ENCODE measurements at places on chromosomes 11 and 22.
A peak's percentile ranks its signal among the peaks of the same experiment; 100 is the strongest.

DNA sequence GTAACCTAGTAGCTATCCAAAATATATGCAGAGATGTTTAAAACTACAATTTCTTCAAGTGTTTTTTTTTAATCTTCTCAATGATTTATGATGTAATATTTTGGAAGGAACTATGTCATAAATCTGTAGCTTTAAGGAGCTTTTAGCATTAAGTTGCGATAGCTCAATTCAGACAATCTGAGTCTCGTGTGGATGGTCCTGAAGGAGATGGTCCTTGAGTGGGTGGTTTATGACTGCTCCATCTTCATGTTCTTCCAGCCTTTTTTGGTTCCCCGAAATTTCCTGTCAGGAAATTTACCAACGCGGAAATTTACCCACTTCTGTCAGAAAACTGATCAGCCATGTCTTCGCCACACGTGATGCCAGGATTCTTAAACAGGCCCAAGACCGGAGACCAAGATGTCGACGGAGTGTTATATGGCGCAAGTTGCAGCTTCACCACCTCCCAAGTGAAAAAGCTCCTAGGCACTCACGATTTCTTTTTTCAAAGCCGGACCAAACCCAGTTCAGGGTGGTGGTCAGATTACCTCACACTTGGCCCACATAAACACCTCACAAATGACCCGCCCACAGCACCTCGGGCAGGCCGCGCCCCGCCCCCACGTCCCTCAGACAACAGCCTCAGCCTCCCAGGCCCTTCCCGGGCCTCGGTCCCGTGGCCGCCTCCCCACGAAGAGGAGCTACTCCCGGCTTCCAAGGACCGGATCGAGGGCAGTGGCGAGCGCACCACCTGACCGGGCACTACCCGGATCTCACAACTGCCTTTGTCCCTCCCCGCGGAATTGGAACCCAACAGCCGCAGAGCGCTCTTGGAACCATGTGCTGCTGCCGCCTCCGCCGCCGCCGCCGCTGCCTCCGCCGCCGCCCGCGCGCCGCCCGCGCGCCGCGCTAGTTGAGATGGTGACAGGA, at the start of gene MORC2:
MORC2 (minus strand) TSS at position 760 of the 909 bp plus-strand sequence. CDS start 885 bp downstream, outside the sequence.
- peak; percentile 27 for DNase-seq

GRCh38 chr11:133927690-133928627, 28.8 kb downstream of the IGSF9B start:
- DNase-seq = peak; percentile 81

DNA sequence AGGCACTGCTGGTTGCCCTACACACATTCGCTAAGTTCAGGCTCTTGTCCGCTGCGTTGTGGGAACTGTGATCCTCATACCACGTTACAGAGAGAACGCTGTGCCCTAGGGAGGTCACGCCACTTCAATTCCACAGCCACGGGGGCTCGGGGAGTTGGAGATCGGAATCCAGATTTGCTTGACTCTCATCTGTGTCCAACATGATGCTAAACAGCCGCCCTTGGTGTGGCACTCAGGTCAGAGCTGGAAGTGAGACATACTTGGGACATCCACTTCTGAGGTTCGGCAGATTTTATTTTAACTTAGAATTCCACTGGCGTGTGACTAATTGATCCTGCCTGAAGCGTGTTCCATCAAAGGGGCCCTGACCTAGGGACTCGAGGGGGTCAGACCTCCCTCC, 41.7 kb downstream of the RIBC2 start:
- DNase-seq = no peak

DNA sequence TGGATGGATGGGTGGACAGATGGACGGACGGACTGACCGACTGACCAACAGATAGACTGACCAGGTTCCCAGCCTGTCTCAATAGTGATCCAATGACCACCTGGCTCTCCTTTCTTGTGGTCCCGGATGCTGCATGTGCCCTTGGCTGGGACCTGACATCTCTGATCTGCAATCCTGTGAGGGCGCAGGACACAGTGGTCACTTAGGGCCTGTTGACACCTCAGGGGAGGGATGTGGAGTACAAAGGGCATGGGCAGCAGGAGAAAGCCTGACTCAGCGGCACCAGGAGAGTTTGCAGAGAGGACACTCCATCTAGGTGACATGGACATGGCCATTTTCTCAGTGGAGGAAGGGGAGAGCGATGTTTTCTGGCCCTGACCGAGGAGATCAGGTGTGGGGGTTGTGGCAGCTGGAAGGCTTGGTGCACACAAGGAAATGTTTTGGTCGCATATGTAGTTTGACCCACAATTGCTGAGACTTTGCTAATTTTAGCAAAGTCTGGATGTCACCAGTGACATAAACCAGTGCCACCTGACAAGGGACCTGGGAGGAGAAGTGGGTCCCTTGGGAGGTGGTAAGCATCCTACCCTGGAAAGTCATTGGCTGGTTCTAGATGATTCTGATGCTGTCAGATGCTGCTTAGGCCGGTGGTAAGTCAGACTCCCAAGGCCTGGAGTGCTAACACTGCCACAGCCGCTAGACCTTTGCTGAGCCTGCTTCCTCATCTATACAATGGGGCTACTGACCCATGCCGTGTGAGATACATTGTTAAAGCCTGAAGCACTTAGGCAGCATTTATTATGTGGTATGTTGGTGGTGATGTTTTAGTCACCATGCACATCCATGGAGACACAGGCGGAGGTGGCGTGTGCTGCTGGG, 50.7 kb downstream of the CD82 start:
- no peak for DNase-seq

DNA sequence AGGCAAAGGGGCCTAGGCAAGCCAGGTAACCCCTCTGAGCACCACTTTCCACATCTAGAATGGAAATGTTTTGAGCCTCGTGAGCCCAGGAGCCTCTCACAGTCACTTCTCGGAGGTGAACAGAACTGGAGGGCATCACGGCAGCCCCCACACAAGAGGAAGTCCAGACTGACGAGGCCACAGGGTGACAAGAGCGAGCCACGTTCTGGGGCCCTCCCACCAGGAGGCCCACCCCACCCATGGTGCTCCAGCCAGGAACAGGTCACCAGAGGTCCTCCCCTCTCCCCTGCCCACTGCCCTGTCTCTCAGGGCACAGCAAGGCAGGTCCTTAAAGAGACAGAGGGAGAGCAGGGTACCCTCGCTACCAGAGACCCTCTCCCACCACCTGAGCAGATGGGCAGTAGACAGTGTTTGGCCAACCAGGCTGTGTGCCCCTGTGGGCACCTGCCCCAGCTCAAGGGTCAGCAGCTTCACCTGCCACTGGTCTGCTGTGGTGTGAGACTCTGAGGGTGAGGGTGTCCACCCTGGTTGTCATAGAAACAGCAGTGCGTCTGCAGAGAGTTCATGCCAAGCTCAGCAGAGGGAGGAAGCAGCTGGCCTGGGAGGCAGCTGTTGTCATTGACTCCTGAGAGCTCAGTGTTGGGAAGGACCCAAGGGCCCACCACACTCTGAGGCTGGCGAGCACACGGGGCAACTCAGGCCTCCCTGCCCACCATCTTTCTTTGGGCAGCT, 31.4 kb downstream of the RSPH14 start:
- DNase-seq = peak; percentile 43

DNA sequence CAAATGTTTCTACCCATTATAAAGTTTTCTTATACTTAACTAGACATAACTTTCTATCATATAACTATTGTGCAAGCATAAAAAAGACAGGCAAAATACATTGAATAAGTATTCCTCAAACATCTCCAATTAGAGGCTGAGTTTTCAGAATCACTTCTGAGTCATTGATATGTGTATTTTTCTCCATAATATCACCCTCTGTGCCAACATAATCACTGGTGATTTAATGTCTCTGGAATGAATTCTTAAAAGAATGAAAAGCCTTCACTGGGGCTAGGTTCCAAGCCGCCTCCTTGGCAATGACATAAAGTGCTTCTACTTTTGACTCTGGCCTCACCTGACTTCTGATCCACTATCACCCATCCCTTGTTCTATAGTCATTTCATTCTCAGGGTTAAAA, 197.0 kb upstream of the E2F8 start:
- no peak for DNase-seq

GRCh38 chr11:19368726-19369375, 128.1 kb upstream of the E2F8 start:
- no peak for DNase-seq

DNA sequence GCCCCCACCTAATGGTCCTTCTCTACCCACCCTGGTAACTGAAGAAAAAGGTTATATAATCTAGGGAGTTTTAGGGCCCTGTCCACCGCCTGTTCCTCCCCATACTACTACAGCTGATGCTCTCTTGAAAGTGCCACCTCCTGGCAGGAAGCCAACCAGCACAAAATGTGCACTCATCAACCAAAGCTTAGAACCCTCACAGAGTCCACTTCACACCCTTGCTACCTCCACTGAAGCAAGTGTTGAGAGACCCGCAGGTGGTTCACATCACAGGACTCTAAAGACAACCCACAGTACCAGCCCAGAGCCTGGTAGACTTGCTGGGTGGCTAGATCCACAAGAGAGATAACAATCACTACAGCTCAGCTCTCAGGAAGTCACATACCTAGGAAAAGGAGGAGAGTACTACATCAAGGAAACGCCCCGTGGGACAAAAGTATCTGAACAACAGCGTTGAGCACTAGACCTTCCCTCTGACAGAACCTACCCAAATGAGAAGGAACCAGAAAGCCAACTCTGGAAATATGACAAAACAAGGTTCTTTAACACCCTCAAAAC, 17.5 kb upstream of the OR10W1 start:
- no peak for DNase-seq

DNA sequence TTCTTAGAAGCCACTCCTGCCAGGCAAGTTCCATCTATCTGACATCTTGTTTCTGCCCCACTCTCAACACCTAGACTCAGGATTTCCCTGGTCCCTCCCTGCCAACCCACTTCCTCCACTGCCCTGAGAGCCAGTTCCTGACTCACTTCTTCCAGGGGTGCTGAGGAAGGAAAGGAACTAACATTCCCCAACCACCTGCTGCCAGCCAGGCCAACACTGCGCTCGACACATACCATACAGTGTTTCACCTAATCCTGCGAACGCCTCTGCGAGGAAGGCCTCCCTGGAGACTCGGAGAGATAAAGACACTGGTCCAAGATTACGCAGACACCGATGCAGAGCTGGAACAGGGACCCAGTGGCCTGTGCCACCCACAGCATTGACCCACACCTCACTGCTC, 40.2 kb downstream of the MICAL3 start:
- DNase-seq = no peak

DNA sequence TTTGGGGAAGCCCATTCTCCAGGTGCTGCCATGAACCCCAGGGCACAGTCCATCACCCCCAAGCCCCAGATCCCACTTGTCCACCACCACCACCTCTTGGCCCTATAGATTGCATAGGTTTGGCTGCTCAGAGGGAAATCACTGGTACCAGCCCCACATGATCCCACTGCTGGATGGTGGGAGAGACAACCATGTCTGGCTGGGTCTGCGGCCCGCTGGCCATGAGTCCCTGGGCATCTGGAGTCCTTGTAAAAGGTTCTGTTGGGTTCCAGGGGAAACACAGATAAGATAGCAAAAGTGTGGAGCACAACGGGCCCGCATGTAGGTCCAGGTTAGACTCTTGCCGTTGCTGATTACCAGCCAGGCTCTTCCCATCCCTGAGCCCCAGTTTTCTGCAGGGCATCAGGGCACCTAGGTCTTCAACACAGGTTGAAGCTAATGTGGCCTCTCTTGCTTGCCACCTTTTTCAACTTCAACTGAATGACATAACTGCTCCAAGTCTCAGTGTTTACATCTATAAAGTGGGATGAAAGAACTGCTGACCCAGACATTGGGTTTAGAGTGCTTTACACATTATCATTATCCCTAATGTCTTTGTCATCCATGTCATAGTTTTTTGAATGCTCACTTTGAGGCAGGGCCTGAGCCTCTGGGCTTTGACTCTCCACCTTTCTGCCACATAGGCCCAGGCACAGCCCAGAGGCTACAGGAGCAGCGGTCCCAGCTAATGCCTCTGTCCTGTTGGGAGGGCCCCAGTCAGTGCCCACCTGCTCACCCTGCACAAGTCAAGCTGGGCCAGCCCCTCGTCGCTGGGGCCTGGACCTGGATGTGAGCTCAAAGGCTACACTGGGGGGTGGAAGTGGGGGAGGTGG, 1.0 kb upstream of the TANGO2 start:
- no peak for DNase-seq

- no peak for DNase-seq
Measured at GRCh38 chr11:121914508-121915059, 201.4 kb downstream of the BLID start.

All from NCI-H774 (cell line).